ENCODE measurements at places on chromosomes 3 and 15.
A peak's percentile ranks its signal among the peaks of the same experiment; 100 is the strongest.

- no peak for DNase-seq
These were observed 11.4 kb downstream of the SQOR start for GRCh38 chr15:45646220-45646619.

DNA sequence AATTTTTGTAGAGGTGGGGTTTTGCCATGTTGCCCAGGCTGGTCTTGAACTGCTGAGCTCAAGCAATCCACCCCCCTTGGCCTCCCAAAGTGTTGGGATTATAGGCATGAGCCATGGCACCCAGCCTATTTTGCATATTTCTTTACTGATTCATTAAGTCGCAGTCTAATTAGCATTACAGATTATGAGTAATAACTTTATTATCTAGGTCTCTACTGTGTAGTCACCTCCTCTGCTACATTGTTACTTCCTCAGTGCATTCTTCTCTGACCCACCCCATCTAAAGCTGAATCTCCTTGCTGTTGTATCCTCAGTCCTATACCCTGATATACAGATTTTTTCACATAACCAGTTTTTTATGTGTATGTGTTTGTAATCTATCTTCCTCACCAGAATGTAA is 61.7 kb downstream of the TFDP2 start:
- DNase-seq = no peak

DNA sequence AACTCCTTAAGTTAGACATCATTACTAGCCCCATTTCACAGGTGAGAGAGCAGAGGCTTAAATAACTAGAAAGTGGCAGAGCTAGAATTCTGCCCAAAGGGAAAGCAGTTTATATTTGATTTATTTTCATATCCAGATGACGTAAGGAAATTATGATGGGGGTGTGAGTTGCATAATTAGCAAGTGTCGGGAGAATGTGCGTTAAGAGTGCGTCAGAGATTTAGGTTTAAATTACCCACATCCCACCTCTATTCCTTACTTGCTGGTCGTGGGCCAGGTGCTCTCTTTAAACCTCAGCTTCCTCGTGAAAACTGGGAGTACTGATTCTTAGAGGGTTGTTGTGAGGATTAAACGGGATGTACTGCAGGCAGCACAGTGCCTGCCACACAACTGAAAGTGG is 32.3 kb downstream of the FSTL1 start:
- DNase-seq = no peak

- DNase-seq = no peak
These were observed 391.9 kb upstream of the THRB start for GRCh38 chr3:24886501-24886900.

DNA sequence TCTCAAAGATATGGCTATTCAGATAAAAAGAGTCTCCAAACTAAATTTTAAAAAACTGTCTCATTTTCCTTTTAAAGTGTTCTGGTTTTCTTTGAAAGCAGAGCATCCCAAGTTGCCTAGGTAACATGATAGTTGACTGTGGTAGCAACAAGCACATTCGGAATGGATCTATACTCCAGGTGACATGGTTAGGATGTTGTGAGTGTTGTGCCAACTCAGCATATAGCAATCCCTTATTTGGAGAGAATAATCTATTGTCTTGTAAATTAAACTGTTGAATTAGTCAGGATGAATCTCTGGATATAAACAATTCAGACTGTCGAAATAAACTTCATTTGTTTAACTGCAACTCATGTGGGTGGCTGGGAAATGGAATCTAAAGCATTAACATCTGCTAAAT is 418.6 kb downstream of the TUSC7 start:
- no peak for DNase-seq

DNA sequence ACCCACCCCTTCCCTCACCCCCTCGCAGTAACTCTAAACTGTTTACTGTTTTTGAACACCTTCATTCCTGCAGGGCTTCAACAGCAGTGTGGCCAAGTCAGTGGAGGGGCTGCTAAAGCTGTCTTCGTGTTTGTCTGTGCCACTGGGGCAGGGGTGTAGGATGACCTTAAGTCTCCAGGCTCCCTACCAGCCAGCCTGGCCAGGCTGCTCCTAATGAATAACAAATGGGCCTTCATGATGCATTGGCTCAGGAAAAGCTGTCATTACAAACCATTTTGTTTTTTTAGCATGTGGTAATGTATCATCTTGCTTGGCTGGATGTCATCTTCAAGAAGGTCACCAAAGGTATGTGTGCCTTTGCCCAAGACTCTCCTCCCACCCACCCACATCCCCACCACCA is 372.2 kb upstream of the WNT5A start:
- DNase-seq = no peak

- DNase-seq = no peak
These were observed 79.3 kb downstream of the ANO10 start for GRCh38 chr3:43542328-43543043.

- no peak for DNase-seq
These were observed 25.4 kb upstream of the PSMD6 start for GRCh38 chr3:64048631-64049061.

DNA sequence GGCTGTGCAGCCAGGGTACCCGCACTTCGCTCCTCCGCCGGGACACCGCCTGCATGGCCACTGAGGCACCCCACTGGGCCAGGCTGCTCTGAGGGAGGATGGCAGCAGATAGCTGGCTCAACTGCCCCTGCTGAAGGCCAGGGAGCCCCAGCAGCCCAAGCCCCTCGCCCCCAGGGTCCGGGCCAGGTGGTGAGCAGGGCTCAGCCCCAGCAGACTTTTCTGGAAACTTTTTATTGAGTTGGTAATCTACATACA is 11.5 kb downstream of the PLIN1 start:
- no peak for DNase-seq

DNA sequence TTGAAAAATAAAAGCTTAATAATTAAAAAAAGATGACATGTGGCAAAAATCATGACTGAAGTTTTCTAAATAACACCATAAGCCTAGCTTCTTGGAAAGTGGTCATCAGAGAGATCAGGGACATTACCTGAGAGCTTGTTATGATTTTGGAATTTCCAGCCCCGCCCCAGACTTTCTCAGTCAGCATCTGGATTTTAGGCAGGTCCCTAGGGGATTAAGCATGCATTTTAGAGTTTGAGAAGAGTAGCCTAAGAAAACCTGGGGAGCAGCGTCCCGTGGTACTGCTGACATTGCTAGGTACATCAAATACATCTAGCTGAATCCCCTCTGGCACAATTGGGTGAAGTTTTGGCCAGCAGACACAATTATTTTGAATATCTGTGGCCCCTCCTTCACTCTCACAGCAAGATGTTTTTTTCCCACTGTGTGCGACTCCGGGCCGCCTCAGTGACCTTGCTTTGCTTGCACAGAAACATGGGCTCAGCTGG is 58.7 kb upstream of the MEF2A start:
- DNase-seq = no peak

- DNase-seq = no peak
These were observed 129.2 kb upstream of the TSC22D2 start for GRCh38 chr3:150278843-150279381.

GRCh38 chr3:195204360-195205163 is 66.4 kb downstream of the XXYLT1 start:
- no peak for DNase-seq

GRCh38 chr3:5233026-5233425 is 45.5 kb downstream of the EDEM1 start:
- DNase-seq = no peak

DNA sequence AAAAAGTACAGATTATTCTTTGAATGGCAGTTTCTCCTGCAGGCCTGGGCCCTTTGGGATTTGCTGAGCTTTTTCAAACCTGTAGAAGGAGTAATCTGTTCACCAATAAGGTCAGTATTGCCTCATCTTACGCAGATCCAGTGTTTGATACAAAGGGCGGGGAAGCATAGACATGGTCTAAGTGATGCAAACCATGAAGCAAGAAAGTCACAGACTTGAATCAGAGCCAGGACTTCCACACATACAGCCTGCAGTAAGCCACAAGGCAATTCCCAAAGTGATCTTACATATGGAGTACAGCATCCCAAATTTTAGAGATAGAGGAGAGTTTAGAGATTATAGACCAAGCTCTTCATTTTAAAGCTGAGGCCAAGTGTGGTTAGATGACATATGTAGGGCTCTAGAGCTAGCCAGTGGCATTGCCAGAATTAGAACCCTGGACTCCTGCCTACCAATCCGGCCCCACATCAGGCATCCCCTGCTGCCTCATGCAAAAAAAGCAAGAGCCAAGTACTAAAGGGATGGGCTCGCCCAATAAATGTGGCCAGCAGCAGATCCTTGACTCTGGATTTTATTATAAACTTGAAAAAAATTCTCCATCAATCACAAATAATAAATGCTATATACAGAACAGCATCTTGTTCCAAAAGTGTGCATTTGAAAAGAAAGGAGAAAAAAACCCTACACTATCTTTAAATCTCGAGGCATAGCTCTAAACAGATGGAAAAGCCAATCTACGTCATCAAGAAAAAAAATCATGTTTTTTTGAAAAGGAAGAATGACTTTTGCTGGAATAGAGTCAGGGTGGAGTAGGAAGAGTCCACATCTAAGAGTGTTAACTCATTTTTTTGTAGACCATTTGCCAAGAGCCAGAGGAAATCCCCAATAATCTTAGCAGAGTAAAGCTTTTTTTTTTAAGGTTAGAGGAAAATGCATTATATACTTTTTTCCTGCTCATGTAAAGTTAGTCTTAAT is 24.0 kb downstream of the ABI3BP start:
- no peak for DNase-seq

DNA sequence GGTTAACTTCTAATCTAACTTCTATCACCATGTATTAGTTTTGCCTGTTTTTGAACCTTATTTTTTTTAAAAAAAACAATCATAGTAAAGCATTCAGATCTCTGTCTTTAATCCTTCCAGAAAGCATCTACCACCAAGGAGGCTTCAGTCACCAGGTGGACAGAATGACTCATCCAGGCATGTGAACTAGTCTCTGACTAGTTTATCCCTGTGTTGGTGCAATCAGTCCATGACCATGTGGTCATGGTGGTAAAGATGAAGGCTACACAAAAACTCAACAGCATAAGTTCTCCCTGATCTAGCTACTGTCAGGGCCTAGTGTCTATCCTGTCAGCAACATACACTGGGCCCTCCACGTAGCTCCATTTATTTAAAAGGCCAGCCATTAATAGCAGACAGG is 750.6 kb downstream of the AGBL1 start:
- DNase-seq = no peak

DNA sequence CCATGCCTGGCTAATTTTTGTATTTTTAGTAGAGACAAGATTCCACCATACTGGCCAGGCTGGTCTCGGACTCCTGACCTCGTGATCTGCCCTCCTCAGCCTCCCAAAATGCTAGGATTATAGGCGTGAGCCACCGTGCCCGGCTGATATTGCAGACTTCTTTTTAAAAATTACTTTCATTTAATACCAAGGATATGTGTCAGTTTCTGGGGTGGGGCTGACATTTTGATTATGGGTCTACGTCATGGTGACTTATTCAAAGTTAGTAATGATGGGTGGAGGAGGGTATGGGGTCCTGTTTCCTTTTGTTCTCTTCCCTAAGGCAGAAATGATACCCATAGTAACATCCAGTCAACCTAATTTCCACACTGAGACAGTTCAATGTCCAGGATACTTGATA is 34.7 kb downstream of the GBE1 start:
- DNase-seq = no peak

DNA sequence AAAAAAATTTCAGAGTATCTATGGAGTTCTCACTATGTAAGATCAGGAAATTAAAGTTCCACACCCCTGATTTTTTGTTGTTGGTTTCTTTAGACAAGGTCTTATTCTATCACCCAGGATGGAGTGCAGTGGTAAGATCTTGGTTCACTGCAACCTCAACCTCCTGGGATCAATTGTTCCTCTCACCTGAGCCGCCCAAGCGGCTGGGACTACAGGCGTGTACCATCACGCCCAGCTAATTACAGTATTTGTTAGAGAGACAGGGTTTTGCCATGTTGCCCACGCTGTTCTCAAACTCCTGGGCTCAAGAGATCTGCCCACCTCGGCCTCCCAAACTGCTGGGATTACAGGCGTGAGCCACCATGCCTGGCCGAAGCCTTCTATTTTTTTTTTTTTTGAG is 12.4 kb downstream of the QRICH1 start:
- DNase-seq = no peak

- no peak for DNase-seq
These were observed 15.5 kb upstream of the SRP14 start for GRCh38 chr15:40054605-40054854.

DNA sequence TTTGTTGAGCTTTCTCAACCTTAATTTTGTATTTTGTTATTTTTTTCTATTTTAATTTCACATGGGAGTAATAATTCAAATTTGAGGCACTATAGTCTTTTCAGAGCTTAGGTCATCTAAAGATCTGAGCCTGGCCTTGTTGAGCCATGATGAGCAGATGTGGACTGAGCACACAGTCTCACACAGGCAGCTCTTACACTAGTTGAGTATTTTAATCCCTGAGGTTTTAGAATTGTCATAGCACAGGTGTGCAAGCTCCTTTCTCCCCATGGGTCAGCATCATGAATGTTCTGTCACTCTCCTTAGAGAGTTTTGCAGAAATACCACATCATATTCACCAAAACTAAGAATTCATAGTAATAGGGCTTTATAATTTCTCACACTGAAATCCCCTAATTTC is 4.9 kb downstream of the ZBTB38 start:
- no peak for DNase-seq

GRCh38 chr3:126599101-126599500 is 40.4 kb upstream of the C3orf22 start:
- DNase-seq = no peak

DNA sequence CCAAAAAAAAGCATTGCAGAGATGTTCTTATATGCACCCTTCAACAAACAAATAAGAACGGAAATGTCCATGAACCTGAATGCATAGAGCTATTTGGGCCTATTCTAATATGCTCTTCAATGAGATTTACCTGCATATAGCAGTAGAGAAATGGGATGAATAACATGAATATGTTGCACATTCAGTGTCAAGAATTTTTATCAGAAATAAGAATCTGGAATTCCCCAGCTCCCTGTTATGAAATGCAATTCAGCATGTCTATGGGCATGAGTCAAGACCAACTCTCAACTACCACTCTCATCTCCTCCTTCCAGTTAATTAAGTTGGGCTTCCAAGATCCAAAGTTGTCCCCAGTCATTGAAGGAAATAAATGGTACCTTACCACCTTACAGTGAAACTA is 133.7 kb upstream of the ALCAM start:
- no peak for DNase-seq

GRCh38 chr3:132265028-132265427 is 52.2 kb upstream of the ACP3 start:
- no peak for DNase-seq

- DNase-seq = peak; percentile 82
These were observed 557 bp downstream of the DENND4A start for GRCh38 chr15:65791335-65792137.

Measured in body of pancreas (tissue), 4 donors.